Right renal pelvis (tissue), 4 donors: ENCODE measurements at places on chromosomes 13 and 19.

DNA sequence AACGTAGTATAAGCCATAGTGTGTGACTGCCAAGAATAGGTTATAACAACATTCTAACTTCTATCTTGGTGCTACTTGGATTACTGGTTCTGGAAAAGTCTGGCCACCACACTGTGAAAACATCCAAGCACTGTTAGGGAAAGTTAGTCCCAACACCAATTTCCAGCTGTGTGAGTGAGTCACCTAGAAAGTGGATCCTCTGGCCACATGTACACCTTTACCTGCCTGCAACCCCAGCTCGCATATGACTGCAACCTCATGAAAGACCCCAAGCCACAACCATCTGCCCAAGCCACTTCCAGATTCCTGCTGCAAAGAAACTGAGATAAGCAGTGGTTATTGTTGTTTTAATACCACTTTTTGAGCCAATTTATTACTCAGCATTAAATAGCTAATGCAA, 404.5 kb downstream of the KCTD12 start:
- no peak for DNase-seq

DNA sequence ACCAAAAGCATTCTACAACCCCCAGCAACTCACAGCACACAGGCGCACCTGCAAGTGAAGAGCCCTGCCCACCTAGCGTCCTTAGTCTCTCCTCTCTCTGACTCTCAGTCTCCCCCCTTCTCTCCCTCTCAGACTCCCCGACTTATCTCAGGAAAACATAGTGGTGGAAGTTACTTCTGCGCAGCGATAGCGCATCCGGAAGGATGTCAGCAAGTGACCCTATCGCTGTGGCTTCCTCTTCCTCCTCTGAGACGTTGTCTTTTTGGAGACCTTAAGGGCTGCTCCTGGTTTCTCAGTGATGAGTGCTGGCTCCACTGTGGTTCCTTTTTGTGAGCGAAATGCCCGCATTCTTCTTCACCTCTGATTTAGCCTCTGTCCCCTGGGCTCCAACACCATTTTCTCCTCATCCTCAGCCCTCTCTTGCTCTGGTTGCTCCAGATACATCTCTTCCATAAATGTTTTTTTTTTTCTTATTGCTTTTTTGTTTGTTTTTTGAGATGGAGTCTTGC, 1.4 kb upstream of the YIF1B start:
- DNase-seq = no peak

- no peak for DNase-seq
These were observed 10.3 kb upstream of the ZNF14 start for GRCh38 chr19:19743176-19743575.

- no peak for DNase-seq
These were observed 5.8 kb downstream of the ZNF780A start for GRCh38 chr19:40084948-40085347.

DNA sequence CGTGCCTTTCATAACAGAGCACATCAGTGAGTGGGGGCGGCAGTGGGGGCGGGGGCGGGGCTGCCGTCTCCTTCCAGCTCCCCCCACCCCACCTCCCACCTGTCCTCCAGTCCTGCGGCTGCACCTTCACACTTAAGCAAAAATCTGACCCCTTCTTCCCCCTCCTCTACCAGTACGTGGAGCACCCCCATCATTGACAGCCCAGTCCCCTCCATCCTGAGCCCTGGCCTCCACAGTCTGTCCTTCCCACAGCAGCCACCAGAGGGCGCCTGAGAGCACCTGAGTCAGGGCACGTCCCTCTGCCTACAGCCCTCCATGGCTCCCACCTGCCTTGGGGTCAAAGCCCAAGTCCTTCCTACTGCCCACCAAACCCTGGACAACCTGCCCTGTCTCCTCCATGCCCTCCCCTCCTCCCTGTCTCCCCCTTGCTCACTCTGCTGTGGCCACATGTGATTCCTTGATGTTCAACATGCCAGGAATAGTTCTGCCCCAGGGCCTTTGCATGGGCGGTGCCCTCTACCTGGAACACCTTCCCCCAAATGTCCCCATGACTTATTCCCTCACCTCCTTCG, 4.0 kb downstream of the EBI3 start:
- no peak for DNase-seq

- no peak for DNase-seq
These were observed 944.8 kb upstream of the PCDH9 start for GRCh38 chr13:68174893-68175292.

GRCh38 chr13:95098916-95099315, 202.3 kb downstream of the ABCC4 start:
- no peak for DNase-seq

DNA sequence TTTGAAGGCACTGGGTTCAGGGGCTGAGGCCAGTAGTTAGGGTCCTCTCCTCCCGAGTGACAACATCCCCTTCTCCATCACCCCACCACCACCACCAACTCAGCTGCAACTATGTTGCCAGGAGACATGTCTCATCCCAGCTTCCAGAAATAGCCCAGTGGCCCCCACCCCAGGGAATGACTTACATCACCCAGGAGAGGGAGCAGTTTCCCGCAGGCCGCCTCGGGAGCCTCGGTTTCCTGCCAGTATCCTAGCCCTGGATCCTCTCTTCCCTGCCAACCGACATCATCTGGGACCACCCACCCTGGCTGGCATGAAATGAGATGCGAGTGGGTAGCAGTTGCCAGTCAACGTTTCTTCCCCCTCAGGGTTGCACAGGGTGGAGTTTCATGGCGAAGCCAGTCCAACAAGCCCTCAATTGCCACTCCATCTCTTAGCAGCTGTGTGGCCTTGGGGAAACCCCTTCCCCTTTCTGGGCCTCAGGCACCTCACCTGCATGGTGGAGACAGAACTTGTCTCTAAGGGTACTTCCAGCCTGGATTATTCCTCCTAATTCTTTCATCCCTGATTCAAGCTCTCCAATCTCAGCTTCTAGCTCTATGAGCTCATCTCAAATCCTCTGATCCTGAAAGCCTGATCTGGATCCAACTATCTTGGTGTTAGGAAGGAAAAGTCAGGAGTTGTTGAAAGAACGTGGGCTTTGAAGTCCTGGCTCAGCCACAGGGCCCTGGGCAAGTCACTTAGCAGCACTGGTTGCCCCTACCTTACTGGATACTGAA, 3.9 kb upstream of the GSK3A start:
- no peak for DNase-seq

DNA sequence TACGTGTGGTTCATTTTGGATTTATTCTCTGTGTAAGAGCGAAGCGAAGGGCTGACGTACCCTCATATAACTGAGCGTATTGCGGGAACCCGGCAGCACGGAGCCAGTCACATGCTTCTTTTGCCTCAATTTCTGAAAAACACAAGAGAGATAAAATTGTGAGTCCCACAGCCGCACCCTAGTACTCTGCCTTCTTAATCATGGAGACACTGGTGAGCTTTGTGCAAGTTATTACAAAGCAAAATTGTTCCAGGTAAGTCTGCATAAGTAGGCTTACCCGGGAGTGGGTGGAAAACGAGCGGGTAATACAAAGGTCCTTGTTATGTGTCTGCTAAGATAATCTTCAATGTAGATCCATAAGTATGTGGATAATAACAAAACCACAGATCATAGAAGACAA, 118.1 kb downstream of the STARD13 start:
- no peak for DNase-seq
